ENCODE measurements at places on chromosomes 7 and 10.
A peak's percentile ranks its signal among the peaks of the same experiment; 100 is the strongest.

DNA sequence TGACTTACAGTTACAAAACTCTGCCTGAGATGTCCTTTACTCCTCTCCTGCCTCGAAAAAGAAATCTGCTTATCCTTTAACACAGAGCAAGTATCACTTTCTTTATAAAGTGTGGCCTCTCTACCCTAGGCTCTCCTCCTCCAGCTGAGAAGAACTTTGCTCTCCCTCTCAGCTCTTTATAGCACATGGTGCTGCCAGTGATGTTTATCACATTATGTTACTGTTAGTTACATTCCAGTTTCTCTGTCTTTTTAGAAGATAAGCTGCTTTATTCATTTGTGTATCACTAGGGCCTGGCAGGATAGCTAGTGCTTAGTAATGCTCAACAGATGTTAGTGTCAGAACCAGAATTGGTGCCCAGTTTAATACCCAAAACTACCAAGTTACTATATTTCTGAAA, 41.1 kb upstream of the TMEM229A start:
- DNase-seq, result no peak

DNA sequence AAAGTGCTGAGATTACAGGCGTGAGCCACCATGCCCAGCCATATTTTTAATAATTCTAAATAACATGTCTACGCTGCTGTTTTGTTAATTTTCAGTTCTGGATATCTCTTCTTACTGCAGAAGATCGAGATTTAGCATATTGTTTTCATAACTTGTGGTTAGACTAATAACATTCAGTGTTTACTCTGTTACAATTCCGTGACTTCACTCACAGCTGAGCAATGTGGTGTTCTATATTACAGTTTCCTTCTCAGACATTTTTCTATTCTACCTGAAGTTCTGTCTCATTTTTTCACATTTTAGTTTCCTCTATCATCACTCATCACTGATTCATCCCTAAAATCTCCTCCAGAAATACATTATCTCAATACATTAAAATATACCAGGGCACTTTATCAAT, 10.9 kb downstream of the RNF32 start:
- DNase-seq, result no peak

DNA sequence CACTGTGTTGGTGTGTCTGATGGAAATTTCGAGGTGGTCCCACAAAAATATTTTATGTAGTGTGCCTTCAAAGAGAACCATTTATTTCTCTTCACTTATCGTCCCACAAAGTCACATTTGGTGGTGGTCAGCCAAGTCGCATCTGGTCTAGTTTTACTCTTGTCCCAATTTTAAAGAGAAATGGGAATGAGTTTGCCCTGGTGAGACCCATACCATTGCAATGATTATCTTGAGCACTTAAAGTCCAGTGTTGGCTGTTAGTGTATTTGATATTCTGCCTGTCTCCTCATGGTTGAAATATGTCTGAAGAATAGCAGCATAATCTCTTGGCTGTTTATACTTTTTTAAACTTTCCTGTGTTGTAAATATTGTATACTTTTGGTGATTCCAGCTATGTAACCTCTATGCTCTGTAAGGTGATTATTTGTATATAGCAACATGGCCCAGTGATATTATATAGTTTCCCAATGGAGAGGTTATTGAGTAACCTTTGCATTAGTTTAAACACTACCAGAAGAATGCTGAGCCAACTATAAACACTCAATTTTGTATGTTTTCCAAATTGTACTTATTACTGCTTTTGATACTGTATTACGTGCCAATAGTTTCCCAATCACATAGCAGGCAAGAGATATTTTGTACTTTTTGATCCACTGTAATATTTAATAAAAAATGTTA, 172.2 kb downstream of the RTKN2 start:
- no peak for DNase-seq

DNA sequence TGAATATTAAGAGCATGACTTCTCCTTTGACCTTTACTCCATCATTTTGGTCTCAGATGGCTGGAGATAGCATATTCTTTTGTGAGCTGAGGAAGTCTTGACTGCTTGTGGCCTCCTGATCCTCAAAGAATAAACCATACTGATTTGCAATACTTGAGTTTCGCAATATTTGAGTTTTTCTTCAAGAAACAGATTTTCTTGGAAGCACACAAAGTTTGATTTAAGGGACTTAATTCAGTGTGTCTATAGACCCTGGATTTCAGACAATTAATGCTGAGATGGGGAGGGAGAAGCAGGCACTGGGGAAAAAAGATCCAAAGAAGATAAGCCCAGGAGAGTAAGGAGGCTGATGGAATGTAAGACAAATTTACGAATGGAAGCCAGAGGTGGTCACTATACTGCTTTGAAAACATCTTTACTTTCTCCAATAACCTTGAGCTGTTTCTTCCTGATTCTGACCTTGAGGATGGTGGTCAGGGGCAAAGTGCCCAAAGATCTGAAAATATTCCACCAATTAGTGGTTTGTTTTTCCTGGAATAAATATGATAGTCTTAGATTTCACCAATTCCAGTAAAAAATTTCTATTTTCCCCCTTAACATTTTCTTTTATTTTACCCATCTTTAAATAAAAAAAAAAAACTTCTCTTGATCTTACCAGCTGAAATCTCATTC, 7.5 kb downstream of the EPDR1 start:
- DNase-seq, result no peak

GRCh38 chr7:105996860-105997737, 34.0 kb downstream of the CDHR3 start:
- DNase-seq, result no peak

- DNase-seq, result no peak
Observed at GRCh38 chr7:40300146-40300670, 165.4 kb downstream of the SUGCT start.

GRCh38 chr7:101390901-101391301, 28.2 kb downstream of the COL26A1 start:
- no peak for DNase-seq

DNA sequence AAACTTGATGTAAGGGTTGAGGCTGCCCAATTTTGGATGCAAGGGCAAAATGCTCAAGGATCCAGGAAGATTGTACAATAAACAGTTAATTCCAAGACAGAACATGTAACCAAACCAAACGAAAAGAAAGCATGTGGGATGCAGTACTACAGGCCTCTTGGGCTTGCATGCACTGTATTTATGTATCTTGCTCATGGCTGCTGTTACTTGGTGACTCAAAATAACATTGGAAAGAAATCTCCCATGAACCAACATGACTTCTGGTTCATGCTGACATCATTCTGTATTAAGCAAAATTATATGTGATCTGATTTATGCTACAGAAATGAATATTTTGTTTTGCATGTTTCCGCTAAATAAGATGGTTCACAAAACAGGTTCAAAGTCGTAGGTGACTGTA, 65.9 kb upstream of the FZD1 start:
- DNase-seq, result no peak

- DNase-seq, result no peak
Observed at GRCh38 chr10:72009051-72009424, 44.8 kb downstream of the CHST3 start.

GRCh38 chr7:79528421-79528820, 75.0 kb upstream of the MAGI2 start:
- no peak for DNase-seq

DNA sequence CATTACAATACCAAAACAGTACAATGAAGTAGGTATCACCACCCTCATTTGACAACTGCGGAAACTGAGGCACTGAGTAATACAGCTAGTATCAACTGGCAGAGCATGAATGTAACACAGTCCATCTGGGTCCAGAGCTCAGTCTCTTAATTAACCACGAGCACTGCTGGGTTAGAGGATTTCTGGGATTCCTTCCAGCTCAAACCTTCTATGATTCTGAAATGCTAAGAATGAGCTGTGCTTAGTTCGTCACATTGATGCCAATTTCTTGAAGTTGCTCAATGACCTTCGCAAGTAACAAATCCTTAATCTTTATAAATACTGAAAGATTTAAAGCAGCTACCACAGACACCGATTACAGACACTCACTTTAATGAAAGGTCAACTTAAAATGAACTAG, 62.5 kb downstream of the SGMS1 start:
- peak; percentile 22 for DNase-seq

- DNase-seq, result no peak
Observed at GRCh38 chr7:83976302-83976701, 218.3 kb downstream of the SEMA3A start.

- no peak for DNase-seq
Observed at GRCh38 chr7:86913709-86914108, 145.7 kb downstream of the ELAPOR2 start.

GRCh38 chr10:62390497-62391176, 16.5 kb downstream of the ZNF365 start:
- no peak for DNase-seq

DNA sequence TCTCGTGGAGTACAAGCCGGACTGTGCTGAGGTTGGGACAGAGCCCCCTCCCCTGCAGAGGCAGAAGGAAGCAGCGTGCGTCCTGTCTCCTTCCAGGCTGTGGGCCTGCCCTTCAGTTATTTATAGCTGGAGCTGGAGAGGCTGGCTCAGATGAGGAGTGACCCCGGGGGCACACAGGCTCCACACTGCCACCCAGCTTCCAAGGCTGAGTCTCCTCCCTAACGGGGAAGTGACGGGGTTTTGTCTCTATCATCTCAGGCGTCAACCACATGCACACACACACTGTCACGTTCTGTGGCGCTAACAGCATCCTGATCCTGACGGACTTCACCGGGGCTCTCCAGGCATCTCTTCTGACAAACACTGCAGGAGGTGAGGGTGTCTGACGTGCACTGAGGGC, 25.4 kb downstream of the AMZ1 start:
- no peak for DNase-seq

Measured in pancreas (tissue), 10 donors.